Transverse colon (tissue), 4 donors: ENCODE measurements at places on chromosomes 7 and 10.

DNA sequence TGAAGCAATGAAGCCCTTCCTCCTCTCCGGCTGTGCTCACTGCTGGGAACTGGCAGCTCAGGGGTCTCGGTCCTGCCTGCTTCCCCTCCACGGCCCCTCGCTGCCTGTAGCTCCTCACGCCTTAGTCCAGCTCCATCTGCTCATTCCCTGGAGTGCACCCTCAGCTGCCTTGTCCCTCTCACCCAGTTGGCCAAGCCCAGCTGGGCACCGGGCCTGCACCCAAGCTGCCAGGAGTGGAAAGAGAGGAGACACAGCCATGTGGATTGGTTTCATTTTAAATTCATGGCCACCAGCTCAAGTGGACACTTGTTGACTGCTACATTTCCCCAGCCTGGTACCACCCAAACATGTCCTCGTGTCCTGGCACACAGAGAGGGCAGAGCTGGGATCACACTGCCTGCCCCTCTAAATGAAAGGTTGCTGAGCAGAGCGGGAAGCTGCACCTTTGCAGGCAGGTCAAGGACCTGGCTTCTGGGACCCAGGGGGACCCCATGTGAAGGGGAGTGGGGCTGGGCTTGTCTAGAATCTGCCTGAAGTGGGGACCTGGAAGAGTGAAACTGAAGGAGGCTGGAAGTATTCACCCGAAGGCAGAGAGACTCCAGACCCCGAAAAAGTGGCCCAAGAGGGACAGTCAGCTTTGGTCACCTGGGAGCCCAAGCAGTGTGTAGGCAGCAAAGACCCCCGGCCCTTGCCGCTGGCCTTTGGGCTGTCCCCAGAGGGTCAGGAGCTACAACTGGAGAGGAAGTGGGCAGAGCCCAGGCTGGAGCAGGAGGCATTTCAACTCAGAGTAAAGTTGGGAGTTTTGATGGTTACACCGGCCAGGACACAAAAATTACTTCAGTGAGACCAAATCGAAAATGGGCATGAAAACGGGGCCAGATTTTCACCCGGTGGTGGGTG lies 15.0 kb upstream of the BNIP3 start:
- no peak for DNase-seq

- DNase-seq: no peak
Observed at GRCh38 chr7:101915000-101915399, 97.6 kb downstream of the CUX1 start.

DNA sequence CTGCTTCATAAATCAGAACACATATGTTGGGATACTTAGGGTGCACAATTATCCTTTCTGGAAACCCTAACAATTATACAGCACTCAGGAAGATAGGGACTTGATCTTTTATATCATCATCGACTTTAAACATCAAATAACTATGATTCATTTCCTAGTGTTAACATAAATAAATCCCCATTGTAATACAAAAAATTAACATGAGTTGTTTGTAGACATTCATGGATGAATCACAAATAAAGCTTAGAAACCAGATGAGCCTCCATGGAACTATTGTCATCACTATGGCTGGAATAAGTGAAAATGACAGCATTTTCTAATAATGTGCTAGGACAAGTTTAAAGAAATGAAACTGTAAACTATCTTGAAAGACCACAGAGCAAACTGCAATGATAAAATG lies 821.7 kb downstream of the GATA3 start:
- DNase-seq: no peak

DNA sequence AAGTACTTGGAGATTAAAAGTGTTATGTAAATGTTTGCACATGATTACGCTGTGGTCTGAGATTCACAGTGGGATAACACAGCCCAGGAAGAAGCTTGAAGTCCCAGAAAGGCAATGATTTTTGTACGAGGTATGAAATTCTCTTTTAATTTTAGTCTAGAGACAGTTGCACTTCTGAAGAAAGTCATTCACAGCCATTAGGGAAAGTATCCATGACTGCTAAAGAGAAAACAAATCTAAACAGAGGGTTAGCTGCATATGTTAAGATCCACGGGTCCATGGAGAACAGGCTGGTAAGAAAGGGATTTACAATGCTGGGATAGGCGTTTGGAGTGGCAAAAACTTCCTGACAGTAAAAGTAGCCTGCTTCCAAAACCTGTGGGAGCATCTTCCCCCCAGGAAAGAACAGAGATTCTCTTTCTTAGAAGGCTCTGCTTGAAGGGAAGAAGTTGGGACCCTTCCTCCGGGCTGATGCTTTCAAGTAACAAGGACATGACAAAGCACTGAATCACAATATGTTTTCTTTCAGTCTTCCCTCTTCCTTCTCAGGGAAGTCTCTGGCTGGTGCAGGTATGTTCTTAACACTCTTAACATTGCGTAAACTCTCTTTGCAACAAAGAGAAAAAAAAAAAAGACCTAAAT lies 220.8 kb upstream of the CELF2 start:
- no peak for DNase-seq

DNA sequence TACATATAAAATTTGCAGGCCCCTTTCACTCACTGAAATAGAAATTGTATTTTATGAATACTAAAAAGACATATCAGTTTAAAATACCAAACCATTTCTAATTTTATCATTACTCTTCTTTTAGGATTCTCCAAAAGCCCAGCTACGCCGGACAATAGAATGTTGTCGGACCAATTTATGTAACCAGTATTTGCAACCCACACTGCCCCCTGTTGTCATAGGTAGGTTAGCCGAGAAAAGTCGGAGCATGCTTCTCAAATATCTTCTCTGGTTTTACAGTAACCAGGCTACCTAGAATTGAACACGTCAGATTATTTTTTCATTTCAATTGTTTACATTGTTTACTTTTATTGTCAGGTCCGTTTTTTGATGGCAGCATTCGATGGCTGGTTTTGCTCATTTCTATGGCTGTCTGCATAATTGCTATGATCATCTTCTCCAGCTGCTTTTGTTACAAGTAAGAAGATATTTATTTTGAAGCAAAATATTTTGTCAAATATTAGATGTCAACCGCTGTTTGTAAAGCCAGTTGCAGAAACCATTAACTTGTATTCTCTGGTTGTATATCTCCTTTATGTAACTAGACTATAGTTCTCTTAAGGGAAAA lies 57.6 kb downstream of the MMRN2 start:
- peak; percentile 71 for DNase-seq

DNA sequence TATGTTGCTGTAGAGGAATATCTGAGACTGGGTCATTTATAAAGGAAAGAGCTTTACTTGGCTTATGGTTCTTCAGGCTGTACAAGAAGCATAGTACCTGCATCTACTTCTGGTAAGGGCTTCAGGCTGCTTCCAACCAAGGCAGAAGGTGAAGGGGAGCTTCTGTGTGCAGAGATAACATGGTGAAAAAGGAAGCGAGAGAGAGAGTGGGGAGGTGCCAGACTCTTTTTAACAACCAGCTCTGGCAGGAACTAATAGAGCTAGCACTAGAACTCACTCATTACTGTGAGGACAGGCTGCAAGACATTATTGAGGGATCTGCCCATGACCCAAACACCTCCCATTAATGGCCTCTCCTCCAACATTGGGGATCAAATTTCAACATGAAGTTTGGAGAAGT lies 94.5 kb downstream of the KIF20B start:
- DNase-seq: no peak

DNA sequence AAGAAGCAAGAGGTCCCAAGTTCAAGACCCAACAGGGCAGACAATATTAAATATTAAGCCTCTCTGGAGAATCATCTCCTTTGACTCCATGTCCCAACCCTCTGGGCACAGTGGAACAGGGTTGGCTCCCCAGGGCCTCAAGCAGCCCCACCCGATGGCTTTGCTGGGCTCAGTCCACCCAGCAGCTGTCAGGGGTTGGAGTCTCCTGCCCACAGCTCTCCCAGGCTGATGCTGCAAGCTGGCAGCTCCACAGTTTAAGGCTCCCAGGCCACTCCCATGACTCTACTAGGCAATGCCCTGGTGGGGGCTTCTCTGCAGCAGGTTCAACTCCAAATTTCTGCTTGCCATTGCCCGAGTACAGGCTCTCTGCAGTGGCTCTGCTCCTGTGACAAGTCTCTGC lies 55.1 kb downstream of the LARP4B start:
- no peak for DNase-seq

DNA sequence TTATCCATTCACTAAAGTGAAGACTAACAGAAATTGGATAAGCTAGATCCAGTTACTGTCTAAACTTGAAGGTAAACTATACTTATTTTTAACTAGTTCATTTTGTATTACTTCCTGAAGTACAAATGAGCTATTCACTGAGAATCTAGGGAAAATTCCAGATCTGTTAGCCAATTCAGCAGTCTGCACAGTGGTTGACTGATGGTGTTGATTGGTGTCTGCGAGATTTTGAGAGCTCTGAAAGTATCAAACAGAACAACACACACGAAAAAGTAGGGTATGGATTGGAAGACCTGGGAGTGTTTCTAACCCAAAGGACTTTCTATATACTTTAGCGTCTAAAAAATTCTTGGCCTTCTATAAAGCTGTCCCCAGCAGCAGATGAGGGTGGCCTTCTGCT lies 33.6 kb upstream of the AGR2 start:
- no peak for DNase-seq

DNA sequence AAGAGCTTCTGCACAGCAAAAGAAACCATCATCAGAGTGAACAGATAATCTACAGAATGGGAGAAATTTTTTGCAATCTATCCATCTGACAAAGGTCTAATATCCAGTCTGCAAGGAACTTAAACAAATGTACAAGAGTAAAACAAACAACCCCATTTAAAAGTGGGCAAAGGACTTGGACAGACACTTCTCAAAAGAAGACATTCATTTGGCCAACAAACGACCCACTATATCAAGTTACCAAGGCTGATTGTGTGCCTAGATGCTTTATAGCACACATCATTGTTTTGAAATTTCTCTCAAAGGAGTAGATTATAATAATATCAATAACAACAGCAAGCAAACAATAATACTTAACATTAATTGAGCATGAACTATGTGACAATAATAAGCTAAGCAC lies 117.1 kb downstream of the TFPI2 start:
- no peak for DNase-seq

DNA sequence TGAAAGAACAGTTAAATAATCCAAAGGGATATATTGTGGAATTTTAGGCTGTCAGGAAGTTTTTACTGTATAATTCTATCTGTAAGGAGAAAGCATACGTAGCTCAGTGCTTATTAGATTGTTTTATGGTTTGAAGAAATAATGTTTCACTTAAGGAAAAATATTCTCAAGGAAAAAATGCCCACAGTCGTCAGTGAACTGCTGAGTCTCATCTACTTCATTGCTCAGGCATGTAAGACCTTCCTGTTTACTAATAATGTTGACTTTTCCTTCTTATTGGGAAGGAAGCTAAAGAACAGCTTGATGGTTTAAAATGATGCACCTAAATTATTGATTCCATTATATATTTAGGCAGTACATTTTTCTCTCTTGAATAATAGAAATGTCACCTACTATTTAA lies 304.2 kb downstream of the SDK1 start:
- DNase-seq: no peak

DNA sequence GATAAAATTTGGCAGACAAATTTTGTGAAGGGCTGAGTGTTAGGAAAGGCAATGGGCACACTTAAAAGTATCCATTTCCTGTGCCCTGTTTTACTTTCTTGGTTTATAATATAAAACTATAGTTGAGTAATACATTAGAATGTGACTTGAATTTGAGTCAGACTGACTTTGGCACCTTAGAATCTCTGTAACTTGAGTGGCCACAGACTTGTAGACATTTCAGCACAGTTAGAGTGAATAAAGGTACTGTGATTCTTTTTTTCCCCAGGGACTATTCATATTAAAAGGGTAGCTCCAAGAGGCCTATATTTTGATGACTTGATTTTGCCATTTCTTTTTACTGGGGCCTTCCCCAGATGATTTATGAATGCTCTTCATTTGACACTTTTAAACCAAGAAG lies 22.4 kb downstream of the GBF1 start:
- no peak for DNase-seq

DNA sequence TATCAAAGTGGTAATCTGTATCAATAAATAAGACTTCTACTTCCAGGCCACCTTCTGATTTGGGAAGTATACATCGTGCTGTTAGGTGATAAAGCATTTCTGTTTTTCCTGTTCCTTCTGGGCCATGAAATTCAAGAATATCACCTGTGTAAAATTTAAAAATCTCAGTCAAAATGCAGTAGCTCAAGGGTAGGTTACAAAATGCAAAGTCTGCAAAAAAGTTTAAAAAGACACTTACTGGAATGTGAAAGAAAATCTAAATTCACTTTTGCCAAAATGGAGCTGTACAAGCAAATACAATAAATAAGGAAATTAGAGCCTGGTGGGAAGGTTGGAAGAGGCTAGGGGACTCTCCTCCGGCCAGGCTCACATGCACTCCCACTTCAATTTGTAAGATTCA lies 26.7 kb downstream of the XRCC2 start:
- no peak for DNase-seq

DNA sequence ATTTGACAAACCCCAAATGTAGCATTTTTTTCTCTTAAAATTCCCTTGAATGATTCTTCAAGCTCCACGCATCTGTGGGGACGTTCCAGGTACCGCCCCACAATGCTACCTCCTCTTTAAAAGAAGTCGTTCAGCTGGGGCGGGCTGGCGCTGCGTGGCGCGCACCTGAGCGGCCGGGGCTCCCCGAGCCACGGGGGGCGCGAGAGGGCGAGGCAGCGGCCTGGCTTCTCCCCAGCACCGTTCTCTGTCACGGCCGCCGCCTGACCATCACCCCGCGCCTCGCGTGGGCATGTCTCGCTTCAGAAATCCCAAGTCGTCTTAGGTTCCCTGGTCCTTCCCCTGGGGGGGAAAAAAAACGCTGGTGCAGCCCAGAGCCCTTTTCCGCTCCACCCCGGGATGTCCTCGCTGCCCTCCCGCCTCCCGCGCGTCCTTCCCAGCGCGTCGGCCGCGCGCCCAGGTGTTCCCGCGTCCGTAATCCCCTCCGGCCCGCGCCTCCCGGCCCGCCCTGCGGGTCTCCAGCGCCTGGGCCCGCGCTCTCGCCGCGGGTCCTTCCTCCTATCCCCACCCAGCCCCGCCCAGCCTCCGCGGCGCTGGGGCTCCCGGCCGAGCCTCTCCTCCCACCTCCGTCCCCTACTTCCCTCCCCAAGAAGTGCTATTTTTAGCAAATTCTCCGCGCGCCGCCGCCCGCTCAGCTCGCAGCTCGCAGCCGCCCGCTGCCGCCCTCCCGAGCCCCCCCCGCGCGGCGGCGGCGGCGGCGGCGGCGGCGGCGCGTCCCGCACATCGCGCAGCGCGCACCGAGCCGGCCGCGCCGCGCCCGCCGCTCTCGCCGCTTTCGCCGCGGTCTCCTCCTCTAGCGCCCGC lies 58.7 kb upstream of the PRPS1L1 start:
- DNase-seq: peak; percentile 12

DNA sequence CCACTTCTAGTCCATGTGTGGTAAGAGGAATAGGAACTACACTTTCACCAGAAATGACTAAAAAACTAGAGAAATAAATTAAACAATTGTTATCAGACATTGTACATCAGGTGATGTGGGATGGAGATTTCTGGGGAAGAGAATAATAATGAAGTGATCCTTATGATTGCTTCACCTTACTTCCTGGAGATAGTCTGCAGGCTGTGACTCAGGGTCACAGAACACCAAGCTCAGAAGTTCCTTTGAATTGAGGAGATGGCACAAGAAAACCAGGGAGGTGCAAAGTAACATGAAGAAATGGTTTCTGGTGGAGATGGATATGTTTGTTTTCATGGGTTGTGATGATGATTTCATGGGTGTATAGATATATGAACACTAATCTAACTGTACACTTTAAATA lies 44.5 kb downstream of the ZWINT start:
- no peak for DNase-seq
